ENCODE measurements at places on chromosomes 13 and 19.
A peak's percentile ranks its signal among the peaks of the same experiment; 100 is the strongest.

GRCh38 chr19:29217616-29218015 lies 4.7 kb upstream of the UQCRFS1 start:
- no peak for DNase-seq

GRCh38 chr13:85074543-85075313 lies 724.5 kb downstream of the SLITRK6 start:
- no peak for DNase-seq

GRCh38 chr13:51361106-51361505 lies 21.6 kb downstream of the SERPINE3 start:
- DNase-seq: no peak

GRCh38 chr19:46009530-46010510 lies 13.0 kb downstream of the PGLYRP1 start:
- peak; percentile 37 for DNase-seq

- DNase-seq: no peak
Measured at GRCh38 chr13:35252536-35253205, 223.8 kb downstream of the MAB21L1 start.

DNA sequence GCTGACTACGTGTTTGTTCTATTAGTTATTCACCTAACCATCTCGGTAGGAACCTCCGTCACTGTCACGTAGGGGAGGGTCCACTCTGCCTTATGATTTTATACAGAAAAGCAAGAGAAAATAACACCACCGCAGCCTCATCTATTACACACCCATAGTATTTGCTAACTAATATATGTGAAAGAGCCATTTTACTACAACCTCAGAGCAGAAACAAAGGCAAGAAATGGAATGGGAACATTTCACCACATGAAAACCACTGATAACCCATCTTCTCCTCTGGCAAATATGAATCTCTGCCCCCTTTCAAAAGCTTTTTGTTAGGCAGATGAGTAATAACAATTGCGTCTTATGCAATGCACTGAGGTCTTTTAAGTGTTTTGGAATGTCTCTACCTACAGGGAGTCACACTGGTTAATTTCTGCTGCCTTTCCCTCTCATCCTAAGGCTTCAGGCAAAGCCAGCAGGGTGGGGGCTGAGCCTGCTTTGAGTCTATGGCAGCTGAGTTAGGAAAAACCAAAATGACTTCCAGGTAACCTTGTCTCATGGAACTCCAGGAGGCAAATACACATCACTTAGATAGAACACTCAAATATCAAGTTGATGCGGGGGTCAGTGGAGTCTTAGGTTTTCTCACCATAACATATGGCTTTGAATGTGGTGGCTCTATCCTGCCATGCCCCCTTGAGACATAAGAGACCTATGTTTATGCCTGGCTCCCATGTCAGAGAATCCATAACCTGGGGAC lies 15.0 kb downstream of the TSHZ3 start:
- DNase-seq: no peak

GRCh38 chr13:60348097-60348496 lies 48.9 kb upstream of the TDRD3 start:
- no peak for DNase-seq

Measured in stimulated activated CD8-positive, alpha-beta memory T cell treated with anti-CD3 and anti-CD28 coated beads, Interleukin-4, amount 100 ng/mL, for 1 hour (primary cell).